Naive thymus-derived CD8-positive, alpha-beta T cell (primary cell): ENCODE measurements at places on chromosomes 2 and 18.
A peak's percentile ranks its signal among the peaks of the same experiment; 100 is the strongest.

GRCh38 chr2:113240150-113240914, 38.4 kb downstream of the PAX8 start:
- DNase-seq = no peak

DNA sequence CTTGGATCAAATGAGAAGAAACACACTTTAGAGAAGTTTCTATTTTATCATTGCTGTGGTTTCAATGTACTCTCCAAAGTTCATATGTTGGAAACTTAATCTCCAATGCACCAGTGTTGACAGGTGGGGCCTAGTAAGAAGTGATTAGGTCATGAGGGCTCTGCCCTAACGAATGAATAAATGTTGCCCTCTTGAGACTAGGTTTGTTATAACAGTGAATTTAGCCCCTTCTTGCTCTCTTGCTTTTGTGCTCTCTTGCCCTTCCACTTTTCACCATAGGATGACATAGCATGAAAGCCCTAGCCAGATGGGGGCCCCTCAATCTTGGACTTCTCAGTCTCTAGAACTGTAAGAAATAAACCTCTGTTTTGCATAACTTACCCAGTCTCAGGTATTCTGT, 664.8 kb downstream of the DCC start:
- DNase-seq = no peak

- DNase-seq = no peak
These were observed 4.1 kb upstream of the MAT2A start for GRCh38 chr2:85534881-85535280.

DNA sequence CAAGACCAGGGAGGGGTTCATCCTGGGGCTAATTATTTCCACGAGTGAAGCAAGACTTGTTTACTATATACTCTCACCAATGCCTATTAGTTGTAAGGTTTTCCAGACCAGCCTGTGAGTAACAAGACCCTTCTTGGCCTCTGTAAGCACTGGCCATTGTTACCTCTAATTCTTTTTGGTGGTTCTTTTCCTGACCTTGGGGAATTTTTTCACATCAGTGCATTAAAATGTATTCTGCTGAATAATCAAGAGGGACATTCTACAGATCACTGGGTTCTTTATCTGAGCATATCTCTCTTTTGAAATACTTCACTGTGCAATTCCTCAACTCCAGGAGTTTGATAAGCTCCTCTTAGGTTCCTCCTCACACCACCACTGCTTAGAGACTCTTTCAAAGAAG, 909.9 kb upstream of the ACVR2A start:
- no peak for DNase-seq

DNA sequence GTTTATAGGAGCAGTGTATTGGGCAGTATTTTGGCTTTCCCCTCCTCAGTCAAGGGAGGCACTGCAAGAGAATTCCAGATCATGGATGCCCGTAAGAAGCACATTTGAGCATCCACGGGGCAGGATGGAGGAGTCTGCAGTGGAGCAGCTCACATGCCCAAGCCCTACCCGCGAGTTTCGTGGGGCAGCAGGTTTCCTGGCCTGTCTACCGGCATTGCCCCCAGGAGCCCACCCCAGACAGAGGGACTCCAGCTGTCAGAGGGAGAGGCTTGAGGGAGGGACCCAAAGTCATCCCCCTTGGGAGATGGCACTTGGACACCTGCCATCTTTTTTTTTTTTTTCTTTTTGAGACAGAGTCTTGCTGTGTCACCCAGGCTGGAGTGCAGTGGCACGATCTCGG, 31.3 kb downstream of the TMEM177 start:
- DNase-seq = no peak

DNA sequence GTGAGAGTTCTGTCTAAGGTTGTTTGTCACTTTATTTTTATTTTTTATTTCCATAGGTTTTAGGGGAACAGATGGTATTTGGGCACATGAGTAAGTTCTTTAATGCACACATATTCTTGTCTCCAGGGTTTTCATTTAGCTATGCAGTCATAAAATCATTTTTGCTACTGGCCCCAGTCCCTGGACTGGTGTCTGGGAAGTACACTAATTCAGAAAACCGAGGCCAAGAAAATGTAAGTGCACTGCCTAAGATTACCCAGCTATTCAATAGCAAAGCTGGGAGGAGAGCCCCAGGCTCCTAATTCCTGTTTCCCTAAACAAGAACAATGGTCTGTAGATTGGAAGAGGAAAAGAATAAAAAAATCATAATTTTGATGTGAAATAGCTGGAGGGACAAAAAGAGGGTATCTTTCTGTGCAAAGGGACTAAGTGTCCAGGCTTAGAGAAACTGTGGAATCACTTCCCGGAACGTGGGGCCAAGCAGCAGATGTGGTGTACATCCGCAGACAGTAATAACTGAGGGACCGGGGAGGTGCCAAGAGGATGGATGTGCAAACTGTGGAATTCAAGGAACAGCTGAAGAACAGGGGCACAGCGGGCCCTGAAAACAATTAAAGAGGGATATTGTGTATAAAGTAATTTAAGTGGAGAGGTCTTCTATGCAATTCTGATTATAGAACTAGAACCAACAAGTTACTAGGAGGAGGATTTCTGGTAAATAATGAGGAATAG, 236.3 kb downstream of the ACKR3 start:
- no peak for DNase-seq

GRCh38 chr2:88933091-88933490, 241.6 kb downstream of the RPIA start:
- no peak for DNase-seq

DNA sequence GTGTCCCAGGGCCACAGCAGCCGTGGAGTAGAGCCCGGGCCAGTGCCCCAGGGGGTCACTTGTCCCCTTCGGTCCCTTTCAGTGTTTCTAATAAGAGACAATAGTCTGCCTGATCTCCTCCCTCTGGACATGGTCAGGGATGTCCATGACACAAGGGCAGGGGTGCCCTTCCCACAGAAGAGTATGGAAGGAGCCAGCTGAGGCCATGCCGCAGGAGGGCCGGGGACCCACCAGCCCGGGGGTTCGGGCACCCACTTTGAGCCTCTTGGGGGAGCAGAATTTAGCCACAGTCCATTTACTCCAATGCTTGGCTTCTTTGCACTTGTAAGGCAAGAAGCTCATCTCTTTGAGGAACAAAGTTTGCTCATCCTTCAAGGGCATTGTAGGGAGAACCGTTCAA, 88.7 kb upstream of the ATG16L1 start:
- DNase-seq = no peak

DNA sequence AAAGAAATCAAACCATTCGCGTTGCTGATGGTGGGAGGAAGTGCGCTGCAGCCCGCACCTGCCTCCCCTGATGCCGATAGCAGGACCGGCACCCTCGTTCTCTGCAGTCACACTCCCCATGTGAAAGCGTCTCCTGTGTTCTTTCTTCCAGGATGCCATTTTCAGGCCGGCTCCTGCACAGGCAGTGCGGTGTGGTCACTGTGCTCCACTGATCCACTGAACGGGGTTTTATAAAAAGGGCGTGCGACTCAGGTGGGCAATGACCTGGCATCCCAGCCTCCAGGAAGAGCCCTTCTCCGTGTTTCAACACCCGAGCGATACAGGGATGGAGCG, 88.3 kb upstream of the SNTG2 start:
- DNase-seq = no peak

DNA sequence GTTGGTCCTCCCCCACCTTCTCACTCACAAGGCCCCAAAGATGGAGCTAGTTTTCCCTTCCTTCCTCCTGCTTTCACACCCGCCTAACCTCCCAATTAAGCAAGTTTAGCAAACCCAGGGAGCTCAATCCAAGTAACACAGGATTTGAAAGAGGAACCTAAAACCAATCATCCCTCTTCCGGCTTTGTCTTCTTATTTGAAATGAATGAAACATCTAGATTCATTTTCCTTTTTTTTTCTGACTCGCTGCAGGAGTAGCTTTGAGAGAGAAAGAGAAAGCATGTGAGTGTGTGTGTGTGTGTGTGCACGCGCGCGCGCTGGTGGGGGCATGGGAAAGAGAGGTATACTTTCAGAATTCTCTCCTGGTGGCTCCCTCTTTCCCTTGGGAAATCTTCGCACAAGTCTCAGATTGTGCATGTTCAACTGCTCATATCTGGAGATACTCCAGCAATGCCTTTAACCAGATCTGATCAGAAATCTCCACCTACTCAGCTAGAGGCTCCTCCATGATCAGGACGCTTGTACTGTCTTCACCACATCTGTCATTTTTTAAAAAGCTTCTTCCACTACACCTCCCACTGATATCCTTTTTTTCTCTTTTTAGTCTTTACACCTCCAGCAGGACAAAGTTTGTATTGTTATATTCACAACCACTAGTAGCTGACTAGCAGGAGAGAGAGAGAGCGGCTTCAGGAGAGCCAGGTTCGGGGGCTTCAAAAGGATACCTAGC, 1.7 kb downstream of the SLC8A1 start:
- no peak for DNase-seq

GRCh38 chr2:216160786-216161185, 51.6 kb downstream of the XRCC5 start:
- DNase-seq = no peak

GRCh38 chr2:176682278-176682677, 413.0 kb downstream of the MTX2 start:
- no peak for DNase-seq

DNA sequence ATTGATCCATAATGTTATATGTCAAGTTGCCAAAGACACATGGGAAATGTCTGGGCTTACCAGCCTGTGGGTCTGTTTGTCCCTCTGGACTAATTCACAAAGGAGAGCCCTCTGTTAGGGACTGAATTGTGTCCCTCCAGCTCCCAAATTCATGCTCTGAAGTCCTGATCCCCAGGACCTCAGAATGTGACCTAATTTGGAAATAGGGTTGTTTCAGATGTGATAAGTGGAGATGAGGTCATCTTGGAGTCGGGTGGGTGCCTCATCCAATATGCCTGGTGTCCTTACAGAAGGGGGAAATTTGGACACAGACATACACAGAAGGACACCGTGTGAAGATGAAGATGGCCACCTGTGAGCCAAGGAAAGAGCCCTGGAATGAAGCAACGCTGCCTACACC, 41.4 kb upstream of the ROCK2 start:
- no peak for DNase-seq

DNA sequence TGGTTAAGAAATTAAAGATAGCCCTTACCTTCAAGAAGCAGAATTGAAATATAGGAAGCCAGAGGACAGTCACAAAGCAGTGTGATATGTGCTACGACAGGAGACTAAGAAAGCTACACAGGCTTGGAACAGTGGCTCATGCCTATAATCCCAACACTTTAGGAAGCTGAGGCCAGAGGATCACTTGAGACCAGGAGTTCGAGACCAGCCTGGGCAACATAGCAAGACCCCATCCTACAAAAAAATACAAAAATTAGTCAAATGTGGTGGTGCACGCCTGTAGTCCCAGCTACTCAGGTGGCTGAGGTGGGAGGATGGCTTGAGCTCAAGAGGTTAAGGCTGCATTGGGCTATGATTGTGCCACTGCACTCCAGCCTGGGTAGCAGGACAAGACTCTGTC, 21.9 kb downstream of the GALNT3 start:
- no peak for DNase-seq

DNA sequence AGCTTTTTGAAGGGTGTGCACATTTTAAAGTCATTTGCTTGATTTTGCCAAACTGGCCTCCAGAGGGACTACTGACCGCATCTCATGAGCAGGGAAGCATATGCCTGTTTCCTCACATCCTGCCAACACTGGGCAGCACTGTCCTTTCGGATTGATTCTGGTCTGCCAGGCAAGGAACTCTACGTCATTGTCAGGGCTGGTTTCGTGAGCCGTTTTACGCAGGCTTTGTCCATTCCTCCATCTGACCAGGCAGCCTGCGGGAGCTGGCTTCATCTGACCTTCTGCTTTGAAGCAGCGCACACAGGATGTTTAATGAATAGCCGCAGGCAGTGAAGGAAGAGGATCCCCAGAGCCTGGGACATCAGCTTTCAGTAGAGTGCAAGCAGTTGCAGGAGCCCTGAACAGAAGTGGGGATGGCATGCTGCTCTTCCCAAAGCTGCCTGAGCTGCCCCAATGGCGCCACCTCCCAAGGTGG, 46.3 kb upstream of the SEMA4C start:
- DNase-seq = no peak

DNA sequence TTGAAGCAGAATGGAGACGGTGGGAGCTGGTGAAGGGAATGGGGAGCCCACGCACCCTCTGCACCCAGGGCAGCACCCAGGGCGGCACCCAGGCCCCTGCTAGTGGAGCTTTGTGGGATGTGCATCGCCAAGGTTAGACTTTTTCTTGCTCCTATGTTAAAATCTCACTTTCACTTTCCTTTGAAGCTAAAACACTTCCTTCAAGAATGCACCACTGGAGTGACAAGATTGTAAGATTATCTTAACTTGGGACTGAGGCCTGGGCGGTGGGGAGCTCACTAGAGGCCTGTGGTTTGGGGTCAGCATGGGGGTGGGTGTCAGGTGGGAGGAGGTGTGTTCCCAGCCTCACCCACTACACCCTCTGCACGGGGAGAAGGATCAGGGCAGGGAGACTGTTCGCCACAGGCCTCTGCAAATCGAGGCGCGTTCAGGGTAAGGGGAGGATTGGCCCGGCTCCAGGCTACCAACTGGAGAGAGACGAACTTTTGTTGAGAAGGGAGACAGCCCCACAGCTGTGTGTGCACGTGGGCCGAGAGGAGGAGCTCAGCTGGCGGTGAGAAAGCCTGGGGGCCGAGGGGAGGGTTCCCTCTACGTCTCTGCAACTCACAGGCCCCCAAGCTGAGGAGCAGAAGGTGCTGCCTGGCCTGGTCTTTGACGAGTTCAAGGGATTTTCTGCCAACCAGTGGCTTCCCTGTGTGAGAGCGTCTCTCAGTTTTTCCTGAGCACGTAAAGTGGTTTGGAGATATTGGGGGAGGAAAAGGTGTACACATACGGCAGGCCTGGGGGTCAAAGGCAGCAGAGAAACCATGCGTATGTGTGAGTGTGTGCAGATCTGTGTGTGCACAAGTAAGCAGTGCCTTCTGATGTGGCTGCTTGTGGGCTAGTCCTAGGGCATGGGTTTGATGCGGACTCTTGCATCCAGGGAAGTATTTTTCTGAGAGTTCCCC, 147.7 kb downstream of the KLHL29 start:
- DNase-seq = peak; percentile 56

DNA sequence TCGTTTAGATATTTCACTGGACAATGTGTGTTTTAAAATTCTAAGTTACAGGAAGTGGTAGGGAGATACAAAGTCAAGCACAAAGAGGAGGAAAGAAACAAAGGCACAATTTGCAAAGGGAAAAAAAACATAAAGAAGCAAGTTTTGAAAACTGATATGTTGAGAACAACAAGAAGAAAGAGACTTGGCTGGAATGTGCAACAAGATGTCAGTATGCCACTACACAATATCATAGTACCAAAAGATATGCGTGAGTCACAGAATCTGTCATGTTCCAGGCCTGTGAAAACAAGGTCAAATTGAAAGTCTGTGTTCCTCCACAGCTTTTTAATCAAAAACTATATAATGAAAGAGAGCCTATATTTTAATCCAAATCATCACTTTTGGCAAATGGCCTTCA, 12.0 kb downstream of the EXOC6B start:
- DNase-seq = no peak

- no peak for DNase-seq
These were observed 81.5 kb upstream of the COL3A1 start for GRCh38 chr2:188892636-188893035.

DNA sequence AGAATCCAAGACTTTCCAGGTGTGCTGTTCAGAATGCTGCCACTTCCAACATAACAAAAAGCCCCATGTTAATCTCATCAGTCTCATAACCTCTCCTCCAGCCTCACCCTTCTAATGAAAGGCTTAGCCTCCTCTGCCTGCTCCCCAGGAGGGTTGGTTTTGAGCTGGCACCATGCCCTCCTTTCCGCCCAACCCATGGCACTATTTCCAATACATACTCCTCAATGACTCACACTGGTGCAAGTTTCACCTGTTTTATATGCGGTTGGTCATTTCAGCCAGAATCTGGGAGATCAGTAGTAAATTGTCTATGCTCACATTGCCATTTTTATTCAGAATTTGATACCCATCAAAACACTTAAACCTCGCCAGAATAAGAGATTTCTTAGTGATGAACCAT, 157.6 kb upstream of the NRP2 start:
- DNase-seq = no peak
